ENCODE measurements at places on chromosomes 4 and X.

DNA sequence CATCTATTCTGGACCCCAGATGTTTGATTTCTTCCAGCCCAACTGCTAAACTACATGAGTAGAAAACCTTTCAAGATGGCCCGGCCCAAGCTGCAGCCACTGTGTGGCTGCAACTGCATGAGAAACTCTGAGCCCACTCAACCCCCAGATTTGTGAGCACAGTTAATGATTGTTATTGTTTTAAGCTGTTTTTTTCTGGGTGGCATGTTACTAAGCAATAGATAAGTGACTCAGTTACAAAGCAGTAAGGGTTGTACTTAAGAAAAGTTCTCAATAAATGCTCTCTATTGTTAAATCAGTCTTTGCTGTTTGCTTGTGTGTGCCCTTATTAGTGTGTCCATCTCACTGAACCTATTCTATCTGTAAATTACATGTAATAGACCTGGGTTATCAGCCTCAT is 51.8 kb downstream of the GC start:
- DNase-seq: peak; percentile 20

GRCh38 chr4:48187813-48188212 is 53.8 kb upstream of the TXK start:
- no peak for DNase-seq

DNA sequence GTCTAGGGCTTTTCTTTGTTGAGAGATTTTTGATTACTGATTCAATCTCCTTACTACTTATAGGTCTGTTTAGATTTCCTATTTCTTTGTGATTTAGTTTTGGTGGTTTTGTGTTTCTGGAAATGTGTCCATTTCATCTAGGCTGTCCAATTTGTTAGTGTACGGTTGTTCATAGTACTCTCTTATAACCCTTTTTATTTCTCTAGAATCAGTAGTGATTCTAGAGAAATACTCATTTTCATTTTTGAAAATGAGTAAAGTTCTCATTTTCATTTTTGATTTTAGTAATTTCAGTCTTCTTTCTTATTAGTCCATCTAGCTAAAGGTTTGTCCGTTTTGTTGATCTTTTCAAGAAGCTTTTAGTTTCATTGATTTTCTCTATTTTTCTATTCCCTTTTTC is 7.5 kb downstream of the IL13RA1 start:
- DNase-seq: no peak

DNA sequence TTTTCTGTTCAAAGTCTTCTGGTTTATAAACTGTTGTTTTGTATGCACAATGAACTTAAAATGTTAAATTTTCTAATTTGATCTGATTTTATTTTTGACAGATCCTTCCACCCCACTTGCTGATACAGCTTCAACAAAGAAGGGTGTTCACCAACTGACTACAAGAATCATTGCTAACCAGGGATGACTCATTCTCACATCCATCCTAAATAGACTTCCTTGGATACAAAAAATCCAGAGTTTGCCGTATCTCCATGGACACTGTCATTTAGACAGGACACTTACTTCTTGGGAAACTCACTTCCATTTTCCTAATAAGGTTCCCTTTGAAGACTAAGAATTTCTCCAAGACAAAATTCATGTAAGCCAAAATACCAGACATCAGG is 111.6 kb upstream of the NWD2 start:
- no peak for DNase-seq

DNA sequence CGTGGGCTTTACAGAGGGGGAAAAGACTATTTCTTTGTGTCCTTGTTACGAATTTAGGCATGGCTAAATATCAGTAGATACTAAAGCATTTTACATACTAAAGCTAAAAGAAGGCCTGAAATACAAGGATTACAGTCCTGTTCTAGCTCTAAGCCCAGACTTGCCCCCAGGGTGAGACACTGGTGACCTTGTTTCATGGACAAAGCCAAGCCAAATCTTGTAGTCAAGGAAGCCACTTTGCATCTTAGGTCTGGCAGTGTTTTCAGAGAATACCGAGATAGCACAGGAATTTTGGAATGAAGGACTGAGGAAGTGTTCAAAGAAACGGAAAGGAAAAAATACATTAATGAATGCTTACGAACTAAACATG is 733 bp upstream of the G3BP2 start:
- DNase-seq: no peak

DNA sequence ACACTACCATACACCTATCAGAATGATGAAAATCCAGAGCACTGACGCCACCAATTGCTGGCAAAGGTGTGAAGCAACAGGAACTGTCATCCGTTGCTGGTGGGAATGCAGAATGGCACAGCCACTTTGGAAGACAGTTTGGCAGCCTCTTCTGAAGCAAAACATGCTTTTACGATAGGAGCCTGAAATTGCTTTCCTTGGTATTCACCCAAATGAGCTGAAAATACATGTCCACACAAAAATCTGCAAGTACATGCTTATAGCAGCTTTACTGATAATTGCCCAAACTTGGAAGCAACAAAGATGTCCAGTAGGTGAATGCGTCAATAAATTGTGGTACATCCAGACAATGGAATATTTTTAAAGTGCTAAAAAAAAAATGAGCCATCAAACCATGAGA is 322.8 kb upstream of the FAT1 start:
- DNase-seq: no peak

DNA sequence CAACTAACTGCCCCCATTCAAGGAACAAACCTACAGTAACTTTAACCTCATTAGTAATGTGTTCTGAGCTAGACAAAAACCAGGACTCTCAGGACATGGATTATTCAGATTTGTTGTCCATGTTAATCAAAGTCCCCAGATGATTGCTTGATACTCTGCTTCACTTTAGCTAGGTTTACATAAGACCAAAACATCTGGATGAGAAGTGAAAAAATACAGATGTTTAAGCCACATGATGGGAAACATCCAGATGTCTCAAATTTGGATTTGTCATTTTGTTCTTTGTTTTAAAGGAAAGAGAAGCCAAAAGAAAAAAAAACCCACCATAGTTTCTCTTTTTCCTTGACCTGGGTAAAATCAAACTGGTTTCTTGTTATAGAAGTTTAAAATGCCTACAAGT is 48.5 kb upstream of the NRK start:
- DNase-seq: no peak

- no peak for DNase-seq
Observed at GRCh38 chr4:40168070-40168469, 28.8 kb upstream of the RHOH start.

DNA sequence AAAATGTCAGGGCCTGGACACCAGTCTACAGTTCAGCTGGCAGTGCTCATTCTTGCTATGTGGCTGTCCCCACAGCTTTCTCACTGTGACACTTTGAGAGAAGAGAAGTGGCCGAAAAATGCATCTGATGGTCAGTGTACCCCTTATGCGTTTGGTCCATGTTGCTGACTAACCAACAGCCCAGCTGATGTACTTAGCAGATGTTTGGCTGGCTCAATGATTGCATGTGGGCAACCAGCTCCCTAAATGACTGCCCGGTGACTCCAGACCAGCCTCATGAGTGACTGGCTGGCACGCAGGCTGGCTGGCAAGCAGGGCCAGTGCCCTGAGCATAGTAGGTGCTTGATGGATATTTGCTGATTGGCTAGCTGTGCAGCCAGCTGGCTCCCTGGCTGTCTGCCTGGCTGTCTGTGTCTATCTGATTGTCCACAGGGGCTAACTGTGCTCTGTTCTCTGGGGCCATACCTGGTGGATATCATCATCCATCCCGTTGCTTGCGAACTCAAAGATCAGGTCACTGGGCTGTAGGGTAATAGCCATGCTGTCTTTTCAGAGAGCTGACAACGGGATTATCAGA is 29.4 kb downstream of the ELF4 start:
- no peak for DNase-seq

DNA sequence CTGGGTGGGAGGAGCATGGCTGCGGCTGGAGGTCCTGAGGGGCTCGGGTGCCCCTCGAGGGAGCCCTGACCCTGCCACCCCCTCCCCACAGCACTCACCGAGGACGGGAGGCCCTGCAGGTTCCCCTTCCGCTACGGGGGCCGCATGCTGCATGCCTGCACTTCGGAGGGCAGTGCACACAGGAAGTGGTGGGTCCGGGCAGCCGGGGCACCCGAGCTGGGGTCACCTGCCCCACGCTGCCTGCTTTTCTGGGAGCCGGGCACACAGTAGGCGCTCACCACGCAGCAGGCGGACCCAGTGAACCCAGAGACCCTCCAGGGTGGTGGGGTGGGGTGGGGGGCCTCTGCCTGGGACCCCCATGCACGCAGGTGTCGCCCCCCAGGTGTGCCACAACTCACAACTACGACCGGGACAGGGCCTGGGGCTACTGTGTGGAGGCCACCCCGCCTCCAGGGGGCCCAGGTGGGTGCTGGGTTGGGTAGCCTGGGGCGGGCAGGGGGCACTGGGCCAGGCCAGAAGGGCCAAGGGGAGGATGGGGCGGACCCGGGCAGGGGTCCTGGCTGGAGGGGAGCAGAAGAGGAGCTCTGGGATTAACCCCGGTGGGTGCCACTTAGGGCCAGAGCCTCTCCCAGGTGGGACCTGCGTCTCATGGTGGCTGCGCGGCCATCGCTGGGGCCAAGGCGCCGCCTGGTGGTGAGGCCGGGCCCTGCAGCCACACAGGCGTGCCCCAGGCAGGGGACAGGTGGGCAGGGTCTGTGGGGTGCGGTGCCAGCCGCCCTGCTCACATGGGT is 1.4 kb downstream of the HGFAC start:
- no peak for DNase-seq

GRCh38 chr4:112523764-112524505 is 8.0 kb upstream of the NEUROG2 start:
- peak; percentile 17 for DNase-seq

DNA sequence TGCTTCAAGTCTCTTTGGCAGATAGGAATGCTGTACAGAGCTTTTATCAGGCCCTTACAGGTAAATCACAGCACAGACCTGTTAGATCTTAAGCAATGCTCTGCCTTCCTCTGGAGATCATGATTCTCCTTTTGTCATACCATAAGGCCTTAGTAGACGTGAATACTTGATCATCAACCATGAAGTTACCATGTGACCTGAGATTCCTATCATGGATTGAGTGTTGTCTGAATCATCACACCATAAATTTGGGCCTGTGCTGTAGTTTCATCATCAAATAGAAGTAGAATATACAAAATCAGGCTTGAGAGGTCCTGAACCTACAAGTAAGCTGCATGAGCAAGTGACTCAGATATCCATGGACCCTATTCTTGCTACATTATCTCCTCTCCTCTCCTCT is 466.8 kb upstream of the INTU start:
- DNase-seq: no peak

DNA sequence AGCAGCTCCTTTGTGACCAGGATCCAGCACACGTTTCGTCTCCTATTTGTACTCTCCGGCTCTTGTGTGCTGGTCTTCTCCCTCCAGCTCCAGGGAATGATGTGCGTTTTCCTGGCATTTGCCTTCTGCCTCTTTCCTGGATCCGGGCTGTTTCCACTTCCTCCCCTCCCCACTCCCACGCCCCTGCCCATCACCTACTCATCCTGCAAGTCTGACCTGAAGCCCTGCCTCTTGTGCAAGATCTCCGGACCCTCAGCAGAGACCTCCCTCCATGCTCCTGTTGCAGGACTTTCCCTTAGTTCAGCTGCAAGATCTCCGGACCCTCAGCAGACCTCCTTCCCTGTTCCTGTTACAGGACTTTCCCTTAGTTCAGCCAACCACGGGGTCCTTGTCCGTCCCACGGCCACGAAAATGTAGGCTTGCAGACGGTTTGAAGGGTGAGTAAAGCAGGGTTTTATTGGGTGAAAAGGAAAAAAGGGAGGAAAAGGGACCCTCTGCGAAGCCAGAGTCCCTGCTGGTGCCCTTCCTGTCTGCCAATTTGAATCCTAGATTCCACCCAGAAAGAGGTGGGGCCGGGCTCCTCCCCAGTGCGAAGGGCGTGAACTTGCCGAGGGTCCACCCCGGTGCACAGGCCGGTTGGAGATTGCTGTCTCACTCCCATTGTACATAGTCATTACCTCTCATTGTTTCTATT is 74.4 kb upstream of the IRF2 start:
- DNase-seq: no peak

GRCh38 chrX:31508338-31508737 is 436.5 kb upstream of the FTHL17 start:
- DNase-seq: no peak

DNA sequence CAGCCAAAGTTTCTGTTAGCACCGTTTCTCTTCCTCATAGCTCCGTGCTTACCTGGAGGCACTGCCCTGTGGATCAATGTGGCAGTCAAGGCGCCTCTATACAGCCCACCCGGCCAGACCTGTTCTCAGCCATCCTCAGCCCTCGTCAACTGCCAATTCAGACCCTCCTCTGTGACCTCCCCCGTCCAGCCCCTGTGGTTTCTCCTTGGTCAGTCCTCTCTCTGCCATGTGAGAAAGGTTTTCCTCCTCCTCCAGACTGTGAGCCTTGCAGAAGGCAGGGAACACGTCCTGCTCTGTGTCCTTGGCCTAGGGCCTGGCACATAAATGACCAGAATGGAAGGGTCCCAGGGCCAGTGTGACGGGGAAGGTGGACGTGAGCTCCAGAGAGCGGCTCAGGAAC is 174.6 kb upstream of the PSAPL1 start:
- no peak for DNase-seq
